ENCODE measurements at places on chromosomes 1 and 21.
A peak's percentile ranks its signal among the peaks of the same experiment; 100 is the strongest.

DNA sequence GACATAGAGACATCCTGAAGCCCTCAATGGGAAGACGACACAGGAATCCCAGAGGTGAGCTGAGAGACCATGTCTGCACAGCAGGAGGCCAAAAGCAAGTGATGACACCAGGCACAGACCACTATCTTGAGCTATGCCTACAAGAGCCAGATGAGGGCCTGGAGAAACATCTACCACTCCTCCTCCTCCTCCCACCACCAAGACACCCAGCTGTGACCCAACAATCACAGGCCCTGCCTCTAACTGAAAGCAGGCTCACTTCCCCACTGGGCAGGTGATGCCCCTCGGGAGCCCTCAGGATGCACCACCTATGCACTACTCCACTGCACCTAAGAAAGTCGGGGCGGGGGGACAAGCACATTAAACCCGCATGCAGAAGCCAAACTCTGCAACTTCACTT lies 16.5 kb downstream of the TADA1 start:
- no peak overlapping the region for H3K4me3 ChIP-seq
- H3K27ac ChIP-seq = no peak overlapping the region
- H3K27me3 ChIP-seq = no peaks in the 10 kb centered on the region
- H3K36me3 ChIP-seq = peaks cover 65% of the 10 kb centered on the region

DNA sequence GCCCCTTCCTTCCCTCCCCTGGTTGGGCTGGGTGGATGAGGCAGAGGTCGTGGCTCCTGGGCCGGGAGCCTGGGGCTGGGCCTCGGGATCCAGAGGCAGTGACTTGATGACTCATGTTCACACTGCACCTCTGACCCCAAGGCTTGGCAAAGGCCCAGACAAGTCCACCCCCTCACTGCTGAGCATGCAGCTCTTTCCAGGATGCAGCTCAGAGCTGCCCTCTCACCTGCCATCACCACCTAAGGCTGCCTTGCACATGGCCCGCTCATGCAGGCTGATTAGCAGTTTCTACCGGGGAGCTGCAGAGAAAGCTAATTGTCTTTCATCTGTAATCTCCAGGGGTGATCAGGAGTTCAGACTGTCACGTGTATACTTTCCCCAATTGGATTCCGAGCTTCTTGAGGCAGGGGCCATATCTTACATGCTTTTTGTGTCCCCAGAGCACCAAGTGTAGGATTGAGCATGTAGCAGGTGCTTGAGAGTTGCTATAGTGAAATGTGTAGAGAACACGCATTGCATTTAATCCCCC lies 62.1 kb downstream of the LRRN2 start:
- H3K27me3 ChIP-seq = no peaks in the 10 kb centered on the region
- no peak for DNase-seq
- H3K4me1 ChIP-seq = no peaks in the 10 kb centered on the region
- H3K4me3 ChIP-seq = no peak overlapping the region

DNA sequence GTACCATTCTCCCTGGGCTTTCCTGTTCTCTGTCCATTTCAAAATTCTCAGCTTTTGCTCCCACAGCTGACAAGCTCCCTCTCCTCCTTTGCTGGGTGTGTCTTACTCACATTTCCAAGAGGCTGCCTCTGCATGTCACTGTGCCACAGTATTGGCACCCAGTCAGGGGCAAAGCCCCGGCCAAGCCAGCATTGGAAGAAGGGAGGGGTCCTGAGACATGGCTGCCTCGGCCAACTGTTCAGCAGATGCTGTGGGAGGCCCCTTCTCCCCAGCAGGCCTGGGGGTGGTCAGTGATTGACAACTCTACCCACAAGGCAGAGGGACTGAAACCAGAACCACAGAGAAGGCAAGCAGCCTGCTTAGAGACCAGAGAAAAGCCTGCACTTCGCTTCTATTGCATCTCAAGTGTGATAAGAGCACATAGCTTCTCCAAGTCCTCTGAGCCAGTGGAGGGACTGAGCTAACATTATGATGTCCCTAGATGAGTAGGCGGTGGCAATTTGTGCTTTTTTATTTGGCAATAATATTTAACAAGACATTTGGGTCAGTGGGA lies 294.1 kb downstream of the SIPA1L2 start:
- no peak overlapping the region for H3K27ac ChIP-seq
- H3K36me3 ChIP-seq = no peaks in the 10 kb centered on the region
- DNase-seq = no peak

DNA sequence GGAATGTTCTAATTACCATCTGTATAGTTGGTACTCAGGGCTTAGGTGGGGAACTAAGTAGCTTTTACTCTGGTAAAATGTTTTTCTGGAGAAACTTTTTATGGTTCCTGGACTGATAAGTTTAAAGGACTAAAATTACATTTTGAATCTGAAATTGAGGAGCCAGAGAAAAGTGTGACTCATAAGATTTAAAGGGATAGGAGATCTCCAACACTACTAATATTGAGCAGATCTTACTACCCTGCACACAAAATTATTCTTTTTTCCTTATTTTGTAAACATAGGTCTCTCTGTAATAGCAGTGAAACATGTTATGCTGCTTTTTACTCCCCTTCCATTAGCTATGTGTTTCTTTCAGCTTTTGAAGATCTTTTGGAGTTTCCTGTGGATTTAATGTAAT lies 32.5 kb downstream of the MTF2 start:
- no peaks in the 10 kb centered on the region for H3K4me1 ChIP-seq
- no peaks in the 10 kb centered on the region for H3K27me3 ChIP-seq
- peaks cover 2% of the 10 kb centered on the region for H3K36me3 ChIP-seq
- H3K4me3 ChIP-seq = no peak overlapping the region

GRCh38 chr1:40634901-40635655 lies 30.4 kb downstream of the RIMS3 start:
- H3K27ac ChIP-seq = no peak overlapping the region
- DNase-seq = no peak
- H3K36me3 ChIP-seq = no peaks in the 10 kb centered on the region
- no peak overlapping the region for H3K4me3 ChIP-seq

DNA sequence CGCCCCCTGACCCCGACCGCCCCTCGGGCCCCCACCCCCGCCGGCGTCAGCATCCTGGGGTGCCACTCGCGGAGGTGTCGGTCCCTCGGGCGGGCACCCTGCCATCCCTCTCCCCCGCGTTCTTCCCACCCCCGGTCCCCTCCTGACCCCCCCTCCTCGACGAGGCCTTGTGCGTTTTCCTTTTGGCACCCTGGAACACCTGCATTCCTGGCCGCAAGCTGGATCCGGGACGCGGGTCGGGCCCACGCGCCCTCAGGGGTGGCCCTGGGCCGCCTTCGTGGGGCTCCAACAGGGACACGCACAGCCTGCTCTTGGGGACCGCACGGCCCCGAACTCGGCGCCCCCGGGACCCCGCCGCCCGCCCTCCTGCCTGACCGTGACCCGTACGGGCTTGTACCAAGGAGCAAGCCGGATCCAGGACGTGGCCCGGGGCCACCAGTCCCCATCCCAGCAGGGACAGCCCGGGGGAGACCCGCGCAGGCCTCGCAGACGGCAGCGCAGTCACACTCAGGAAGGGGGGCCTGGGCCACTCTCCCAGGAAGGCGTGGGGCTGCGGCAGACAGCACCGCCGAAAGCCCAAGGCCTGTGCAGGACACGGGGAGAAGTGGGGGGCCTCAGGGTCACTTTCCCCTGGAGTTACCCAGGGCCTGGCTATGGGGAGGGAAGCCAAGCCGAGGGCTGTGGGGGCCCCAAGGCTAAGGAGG lies 579 bp upstream of the SLC19A1 start:
- no peak for DNase-seq
- H3K4me1 ChIP-seq = peaks cover 24% of the 10 kb centered on the region
- H3K36me3 ChIP-seq = no peaks in the 10 kb centered on the region
- H3K4me3 ChIP-seq = peak overlapping the region; percentile 46

GRCh38 chr1:245461681-245462080 lies 306.9 kb downstream of the KIF26B start:
- H3K4me3 ChIP-seq = no peak overlapping the region
- DNase-seq = no peak
- H3K4me1 ChIP-seq = no peaks in the 10 kb centered on the region
- H3K27ac ChIP-seq = no peak overlapping the region

GRCh38 chr1:27031235-27032118 lies 18.8 kb upstream of the TENT5B start:
- no peak overlapping the region for H3K27ac ChIP-seq
- DNase-seq = no peak
- H3K4me1 ChIP-seq = peaks cover 8% of the 10 kb centered on the region
- H3K4me3 ChIP-seq = no peak overlapping the region

Measured in T-cell (primary cell).